ENCODE measurements at places on chromosomes 6 and 20. TPM values are rescaled to one million over a fixed set of nuclear protein-coding genes. Genes with fewer than 3 reads are reported as not detected.

DNA sequence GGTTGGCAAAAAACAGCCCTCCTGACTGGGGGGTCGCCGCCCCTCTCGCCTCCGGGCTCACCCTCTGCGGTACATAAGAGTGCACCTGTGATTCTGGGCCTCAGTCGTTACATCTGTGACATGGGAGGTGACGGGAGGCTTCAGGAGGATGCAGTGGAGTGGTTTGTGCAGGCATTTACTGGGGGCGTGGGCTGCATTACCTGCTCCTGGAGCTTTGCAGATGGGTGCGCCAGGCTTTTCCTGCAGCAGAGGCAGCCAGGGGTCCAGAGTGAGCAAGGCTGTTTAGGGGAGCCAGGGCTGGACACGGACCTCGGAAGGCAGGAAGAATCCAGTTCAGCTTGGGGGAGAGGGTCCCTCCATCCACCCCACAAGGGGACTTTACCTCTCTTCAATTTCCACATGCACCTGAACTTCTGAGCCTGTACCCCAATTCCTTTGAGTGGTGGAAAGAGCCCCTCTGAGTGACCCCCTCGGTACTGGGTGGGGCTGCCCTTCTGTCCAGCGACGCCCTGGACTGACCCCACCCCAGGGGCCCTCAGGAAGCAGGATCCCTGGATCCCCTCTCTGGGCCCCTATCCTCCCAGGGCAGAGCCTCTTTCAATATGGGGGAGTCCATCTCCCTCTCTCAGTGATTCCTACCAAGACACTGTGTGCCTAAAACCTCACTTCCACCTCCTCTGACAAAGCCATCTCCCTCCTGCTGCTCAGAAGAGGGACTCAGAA lies 134.0 kb downstream of the TAF4 start:
- peak; percentile 36 for DNase-seq

DNA sequence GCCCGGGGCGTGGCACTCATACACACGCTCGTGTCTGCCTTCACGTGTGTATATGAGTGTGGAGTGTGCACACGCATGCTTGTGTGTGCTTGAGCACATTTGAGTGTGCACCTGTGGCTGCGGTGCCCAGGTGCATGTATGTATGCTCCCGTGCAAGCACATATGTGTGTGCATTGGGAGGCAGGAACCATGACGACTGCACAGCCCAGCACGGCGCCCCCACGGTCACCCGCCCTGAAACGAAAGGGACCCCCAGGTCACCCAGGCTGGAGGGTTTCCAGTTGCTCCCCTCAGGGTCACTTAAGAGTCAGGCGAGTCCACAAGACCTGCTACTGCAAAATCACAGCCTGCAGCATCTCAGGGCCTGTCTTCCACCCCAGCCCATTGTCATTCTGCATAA lies 94.7 kb downstream of the YTHDF1 start:
- peak; percentile 38 for DNase-seq

GRCh38 chr6:98812220-98812619 lies 22.2 kb upstream of the POU3F2 start:
- no peak for DNase-seq

DNA sequence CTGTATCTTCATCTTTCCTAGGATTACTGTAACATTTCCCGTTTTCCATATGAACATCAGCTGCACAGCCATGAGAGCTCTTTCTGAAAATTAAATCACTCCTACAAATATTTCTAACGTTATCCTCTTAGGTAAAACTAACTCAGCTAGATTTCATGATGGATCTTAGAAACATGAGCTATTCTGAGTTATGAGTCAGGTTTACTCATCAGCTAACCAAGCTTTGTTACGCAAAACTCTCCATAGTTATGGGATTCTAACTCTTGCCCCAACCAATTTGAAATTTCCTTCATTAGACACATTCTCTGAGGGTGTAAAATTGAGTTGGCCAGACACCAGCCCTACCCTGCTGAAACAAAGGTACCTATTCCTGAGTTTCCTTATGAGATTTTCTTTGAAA lies 14.0 kb downstream of the DEFB110 start:
- no peak for DNase-seq

DNA sequence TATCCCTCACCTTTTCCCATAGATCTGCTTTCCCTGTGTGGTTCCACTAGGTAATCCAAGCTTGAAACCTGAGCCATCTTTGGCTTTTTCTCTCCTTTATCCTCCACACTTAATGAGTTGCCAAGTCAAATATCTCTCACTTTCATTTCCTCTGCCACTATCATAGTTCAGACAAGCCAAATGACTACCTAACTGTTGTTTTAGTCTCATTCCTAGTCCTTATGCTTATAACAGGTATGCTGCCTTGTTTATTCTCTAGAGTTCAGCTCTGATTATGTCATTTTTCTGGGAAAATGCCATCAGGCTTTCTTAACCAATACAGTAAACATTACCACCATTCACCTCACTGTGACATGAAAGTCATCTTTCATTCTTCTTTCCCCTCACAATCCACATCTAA lies 6.5 kb downstream of the EFHC1 start:
- DNase-seq = no peak

DNA sequence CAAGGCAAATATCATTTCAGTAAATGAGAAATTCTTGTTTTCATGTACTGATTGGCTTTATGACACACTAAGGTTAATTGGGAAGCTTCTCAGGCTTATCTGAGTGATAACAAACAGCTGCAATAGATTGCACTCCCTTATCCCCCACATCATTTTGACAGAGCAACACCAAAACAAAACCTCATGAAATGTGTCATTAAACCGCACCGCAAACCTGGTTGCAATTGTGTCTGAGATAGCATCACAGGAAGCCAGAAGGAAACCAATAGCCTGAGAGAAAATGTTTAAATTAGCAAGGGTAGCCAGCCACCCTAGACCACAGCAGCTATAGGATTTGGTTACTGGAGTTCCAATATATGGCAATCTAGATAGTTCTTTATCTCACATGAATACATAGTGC lies 31.6 kb upstream of the LAMA4 start:
- DNase-seq = no peak

DNA sequence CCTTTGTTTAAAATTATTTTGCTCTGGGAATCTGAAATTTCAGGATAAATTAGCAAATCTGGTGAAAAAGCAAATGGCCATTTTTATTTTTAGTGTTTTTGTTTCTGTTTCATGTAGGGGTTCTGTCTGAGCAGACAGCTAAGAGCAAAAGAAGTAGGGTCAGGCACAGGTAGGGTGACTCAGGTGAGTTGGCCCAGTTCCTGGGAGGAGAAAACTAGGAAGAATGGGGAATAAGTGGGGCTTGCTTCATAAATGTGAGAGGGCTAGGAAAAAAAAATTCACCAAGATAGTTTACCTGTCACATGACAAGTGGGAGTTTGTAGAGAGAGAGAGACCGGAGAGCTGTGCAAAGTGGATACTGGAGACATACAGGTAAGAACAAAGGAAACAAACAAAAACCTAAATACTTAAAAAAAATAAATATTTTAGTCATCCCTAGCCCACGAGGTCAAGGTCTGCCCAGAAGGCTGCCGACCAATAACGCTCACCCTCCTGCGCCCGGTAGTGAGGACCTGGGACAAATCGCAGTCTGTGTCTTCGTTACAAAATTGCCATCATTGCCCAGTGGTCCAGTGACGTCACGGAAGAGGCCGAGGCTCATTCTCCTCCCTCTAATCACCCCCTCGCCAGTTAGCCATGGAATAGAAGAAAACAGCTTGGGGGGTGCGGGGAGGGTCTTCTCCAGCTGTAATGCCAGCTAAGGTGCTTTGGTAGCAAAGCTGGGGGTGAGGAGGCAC lies 2.3 kb downstream of the THBD start:
- no peak for DNase-seq

DNA sequence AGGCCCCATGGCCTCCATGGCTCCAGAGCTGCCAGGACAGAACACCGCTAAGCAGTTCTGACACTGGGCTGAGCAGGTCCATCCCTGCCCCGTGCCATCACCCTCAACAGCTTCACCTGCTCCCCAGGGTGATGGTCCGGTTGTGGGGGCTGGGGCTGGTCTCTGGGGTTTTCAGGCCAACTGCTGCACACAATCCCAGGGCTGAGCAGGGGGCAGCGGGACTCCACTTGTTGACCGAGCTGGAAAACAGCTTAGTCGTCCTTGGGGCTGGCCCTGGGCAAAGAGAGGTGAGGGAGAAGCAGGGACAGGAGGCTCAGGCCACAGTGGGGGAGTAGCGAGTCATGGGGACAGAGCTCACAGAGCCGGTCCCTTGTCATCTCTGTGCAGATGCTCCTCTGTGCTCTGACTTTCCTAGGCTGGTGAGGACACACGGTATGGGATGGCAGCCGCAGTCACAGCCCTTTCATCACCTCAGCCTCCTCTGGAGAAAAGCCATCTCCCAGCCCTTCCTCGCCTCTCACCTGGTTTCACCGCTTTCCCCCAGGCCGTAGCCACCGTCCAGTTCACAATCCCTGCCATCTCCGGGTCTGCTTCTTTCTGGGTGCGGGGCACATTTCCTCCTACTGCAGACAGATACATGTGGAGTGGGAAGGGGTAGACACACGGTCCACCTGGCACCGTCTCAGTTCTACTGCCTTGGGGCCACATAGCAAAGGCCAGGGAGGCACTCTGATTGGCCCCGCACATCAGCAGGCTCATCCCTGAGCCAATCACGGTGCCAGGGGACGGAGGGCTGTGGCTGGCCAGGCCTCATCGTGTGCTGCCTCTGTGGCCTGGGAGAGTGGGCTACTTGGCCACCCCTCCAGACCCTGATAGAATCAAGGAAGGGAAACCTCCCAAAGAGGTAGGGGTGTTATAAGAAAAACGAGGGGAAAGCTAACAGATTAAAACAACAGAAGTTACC lies 19.1 kb downstream of the MDFI start:
- DNase-seq = no peak

DNA sequence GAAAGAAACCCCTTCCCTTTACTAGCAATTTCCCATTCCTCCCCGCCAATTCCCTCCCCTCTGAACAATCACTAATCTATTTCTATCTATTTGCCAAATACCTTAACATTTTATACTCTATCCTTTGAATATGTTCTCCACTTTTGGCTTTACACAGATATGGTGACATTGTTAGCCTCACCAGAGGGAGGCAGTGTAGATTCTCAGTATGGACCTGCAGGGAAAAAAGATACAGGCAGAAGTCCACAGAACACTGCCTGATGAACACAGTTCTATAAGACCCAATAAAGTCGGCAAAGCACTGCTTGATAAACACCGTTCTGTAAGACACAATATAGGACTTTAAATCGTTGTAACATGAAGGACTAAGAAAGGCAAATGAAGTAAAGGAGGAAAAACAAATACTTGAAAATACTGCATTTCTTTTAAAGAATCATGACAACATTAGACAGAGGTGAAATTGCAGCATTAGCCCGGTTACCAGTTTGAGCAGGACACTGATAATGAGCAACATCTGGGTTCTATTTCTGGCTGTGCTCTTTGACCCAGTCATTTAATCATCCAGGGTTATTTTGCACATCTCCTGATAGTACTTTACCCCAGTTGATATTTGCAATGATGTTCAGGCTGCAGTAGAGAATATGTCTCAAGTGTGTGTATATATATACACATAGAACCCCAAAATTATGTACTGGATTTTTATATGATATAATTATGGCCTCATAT lies 296.8 kb downstream of the UTRN start:
- peak; percentile 20 for DNase-seq

The METTL24 gene
- 0.28 TPM for total RNA-seq

The PPP1R14C gene
- total RNA-seq = 2.4 TPM

The ZNF311 gene
- total RNA-seq = 2.9 TPM

The FGD2 gene
- not detected for total RNA-seq

The SDCBP2 gene
- 2.0 TPM for total RNA-seq

The VARS2 gene
- total RNA-seq = 37.5 TPM

The SYTL3 gene
- 1.1 TPM for total RNA-seq

The PRSS35 gene
- total RNA-seq = 72.0 TPM

The NMBR gene
- total RNA-seq = not detected
